ENCODE measurements at places on chromosomes 3 and 15. TPM values are rescaled to one million over a fixed set of nuclear protein-coding genes. Genes with fewer than 3 reads are reported as not detected.

Gene KCTD6
- 17.5 TPM for total RNA-seq

Gene SHC4
- not detected for total RNA-seq

Gene IDH2
- total RNA-seq: 52.9 TPM

DNA sequence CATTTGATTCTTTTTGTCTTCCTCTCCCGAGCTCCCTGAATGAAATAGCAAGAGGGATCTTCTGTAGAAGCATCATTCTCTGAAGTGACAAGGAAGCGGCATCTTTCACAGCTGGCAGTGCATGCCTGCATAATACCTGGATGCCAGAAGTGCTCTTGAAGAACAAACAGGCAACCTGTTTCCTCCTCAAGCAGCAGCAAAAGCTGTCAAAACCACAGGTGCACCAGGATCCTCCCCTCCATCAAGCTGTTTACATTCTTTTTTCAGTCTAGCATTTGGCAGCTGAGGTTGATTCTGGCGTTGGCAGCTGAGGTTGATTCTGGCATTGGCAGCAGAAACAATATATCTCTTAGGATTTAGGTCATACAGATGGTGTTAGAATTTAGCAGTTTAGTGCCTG, 979.0 kb downstream of the TUSC7 start:
- peak; percentile 33 for DNase-seq

- DNase-seq: no peak
Measured at GRCh38 chr3:49158103-49158709, 7.9 kb downstream of the CCDC71 start.

DNA sequence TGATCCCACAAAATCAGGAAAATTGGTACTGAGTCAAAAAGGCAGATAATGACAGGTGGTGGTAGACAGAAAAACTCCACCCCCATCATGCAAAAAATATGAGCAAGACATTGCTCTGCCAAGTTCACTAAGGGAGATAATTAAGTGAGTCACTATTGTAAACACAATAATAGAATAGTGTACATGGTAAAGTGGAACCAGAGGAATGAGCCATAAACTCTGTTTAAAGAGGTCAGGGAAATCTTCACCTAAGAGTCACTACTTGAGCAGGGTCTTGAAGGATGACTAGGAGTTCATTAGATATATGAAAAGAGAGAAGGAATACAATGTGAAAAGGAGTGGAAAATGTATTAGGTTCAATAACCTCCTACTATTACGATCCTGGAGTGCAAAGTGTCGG, 213.4 kb upstream of the PEX5L start:
- DNase-seq: no peak

DNA sequence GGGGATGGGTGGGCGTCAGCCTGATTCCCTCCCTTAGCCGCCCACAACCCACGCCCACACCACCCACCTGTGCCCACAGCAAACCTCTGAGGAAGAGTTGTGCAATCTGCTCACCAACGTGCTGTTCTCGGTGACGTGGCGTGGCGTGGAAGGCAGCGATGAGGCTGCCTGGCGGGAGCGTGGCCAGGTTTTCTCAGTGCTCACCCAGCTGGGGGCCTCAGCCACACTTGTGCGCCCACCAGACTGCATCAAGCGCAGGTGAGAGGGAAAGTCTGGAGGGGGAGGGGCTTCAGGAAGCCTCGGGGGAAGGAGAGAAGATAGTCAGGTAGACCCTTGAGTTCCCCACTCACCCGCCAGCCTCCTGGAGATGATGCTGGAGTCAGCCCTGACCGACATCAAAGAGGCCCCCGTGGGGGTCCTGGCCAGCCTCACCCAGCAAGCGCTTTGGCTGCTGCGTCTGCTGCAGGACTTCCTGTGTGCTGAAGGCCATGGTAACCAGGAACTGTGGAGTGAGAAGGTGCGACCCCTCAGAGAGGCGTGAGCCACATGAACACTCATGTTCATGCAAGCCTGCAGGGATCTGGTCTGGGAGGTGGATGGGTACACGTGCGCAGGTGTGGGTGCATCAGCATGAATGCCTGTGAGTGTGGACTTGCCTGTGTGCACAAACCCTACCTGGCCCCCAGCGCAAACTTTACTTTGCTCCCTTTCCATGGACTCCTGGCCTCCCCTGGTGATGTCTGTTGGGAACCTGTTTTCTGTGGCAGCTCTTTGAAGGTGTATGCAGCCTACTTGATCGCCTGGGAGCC, 21.7 kb downstream of the NBEAL2 start:
- DNase-seq: no peak

GRCh38 chr15:85534031-85534430, 153.6 kb downstream of the AKAP13 start:
- DNase-seq: no peak
